ENCODE measurements at places on chromosomes 12 and 14. TPM values are rescaled to one million over a fixed set of nuclear protein-coding genes. Genes with fewer than 3 reads are reported as not detected.

DNA sequence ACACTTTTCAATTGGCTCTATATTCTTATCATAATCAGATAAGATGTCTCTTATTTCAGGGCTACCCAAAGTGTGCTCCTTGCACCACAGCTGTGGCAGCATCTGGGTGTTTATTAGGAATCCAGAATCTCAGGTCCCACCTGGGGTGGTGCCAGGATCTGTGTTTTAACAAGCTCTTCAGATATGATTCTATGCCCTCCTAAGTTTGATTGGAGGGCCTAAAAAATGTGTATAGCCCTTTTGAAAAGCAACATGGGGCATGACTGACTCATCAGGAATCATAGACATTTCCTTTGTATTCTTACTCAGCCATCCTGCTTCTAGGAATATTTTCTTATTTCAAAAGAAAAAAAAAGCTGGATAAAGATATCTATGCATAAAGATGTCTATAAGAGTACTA, 103.1 kb downstream of the HELB start:
- H3K4me1 ChIP-seq: no peaks in the 10 kb centered on the region
- H3K27me3 ChIP-seq: no peaks in the 10 kb centered on the region
- no peaks in the 10 kb centered on the region for H3K36me3 ChIP-seq
- no peak overlapping the region for H3K4me3 ChIP-seq

DNA sequence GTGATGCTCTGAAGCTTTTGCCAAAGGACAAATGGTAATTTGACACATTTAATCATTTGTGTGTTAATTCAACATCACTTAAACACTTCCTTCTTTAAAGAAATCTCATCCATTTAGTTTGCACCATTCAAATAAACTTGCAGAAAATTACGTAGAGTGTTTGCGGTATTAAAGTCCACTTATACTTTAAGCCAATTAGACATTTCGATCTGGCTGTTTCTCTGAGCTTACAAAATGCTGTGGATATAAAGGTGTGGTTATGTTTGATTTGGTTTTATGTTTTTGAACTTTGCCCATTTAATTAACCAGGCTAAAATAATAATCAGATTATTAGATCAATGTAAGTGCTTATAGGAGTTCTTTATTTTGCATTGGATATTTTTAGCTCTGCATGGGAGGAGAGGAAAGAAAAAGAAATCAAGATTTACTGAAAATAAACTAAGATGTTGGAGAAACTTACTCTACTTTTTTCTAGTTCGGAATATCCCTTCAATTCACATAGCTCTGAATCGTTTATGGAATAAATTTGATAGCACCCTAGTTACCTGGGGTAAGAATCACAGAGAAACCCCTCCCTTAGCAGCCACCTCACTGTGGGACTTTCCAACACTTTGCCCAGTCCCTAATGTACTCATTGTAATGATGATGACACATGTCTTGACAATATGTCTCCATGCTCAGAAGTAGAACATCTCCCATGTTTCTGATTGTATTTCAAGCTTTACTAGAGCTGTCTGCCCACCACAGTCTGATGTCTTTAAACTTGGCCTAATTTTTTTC, 268.0 kb downstream of the BTG1 start:
- no peak for DNase-seq
- H3K4me1 ChIP-seq: no peaks in the 10 kb centered on the region
- no peaks in the 10 kb centered on the region for H3K36me3 ChIP-seq

DNA sequence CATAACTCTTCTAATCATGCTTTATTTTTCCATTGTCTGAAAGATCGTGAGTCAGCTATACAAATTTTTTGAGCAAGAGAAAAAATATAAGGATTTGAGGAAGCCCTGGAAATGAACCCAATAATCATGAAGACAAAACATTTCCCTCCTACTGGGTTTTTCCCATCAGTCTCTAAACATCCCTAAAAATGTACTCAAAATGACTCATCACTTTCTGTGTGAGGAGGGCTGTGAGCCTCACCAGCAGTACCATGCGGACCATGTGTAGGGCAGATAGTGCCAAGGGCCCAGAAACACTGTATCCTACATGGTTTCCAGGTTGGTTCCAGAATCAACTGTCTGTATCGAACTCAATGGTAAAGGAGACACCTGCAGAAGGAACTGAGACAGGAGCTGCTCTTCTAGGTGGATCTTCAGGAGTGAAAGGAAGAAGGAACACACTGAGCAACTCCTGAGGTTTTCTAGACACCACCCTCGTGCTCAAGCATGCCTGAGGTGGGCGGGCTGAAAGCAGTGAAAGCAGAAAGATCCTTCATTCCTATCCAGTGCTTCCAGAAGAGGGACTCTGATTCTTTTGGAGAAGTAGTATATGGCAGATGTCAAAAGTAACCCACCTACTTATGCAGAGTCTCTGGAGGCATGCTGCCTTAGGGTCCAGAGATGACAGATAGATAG, 48.6 kb upstream of the RHOJ start:
- H3K27me3 ChIP-seq: no peaks in the 10 kb centered on the region
- H3K4me1 ChIP-seq: no peaks in the 10 kb centered on the region
- H3K4me3 ChIP-seq: no peak overlapping the region
- H3K27ac ChIP-seq: no peak overlapping the region
- H3K36me3 ChIP-seq: no peaks in the 10 kb centered on the region

DNA sequence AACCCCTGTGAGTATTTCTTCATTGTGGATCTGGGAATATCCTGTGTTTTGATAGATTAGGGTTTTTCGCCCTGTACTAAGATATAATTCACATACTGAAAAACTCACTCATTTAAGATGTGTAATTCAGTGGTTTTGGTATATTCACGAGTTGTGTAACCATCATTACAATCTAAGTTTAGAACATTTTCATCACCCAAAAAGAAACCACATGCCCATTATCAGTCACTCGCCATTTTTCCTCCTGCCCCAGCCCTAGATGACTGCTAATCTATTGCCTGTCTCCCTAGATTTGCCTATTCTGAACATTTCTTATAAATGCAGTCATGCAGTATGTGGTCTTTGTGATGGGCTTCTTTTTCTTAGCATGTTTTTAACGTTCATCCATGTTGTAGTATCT, 67.9 kb upstream of the ATF1 start:
- DNase-seq: no peak
- no peak overlapping the region for H3K4me3 ChIP-seq
- no peaks in the 10 kb centered on the region for H3K27me3 ChIP-seq
- no peaks in the 10 kb centered on the region for H3K4me1 ChIP-seq

GRCh38 chr12:43348221-43348620, 203.8 kb downstream of the ADAMTS20 start:
- H3K27me3 ChIP-seq: no peaks in the 10 kb centered on the region
- no peaks in the 10 kb centered on the region for H3K36me3 ChIP-seq
- H3K4me1 ChIP-seq: no peaks in the 10 kb centered on the region
- DNase-seq: no peak

GRCh38 chr12:32390572-32391219, 8.7 kb upstream of the FGD4 start:
- H3K4me3 ChIP-seq: peak overlapping the region; percentile 48
- H3K27me3 ChIP-seq: no peaks in the 10 kb centered on the region
- DNase-seq: no peak
- H3K36me3 ChIP-seq: no peaks in the 10 kb centered on the region
- no peaks in the 10 kb centered on the region for H3K4me1 ChIP-seq

DNA sequence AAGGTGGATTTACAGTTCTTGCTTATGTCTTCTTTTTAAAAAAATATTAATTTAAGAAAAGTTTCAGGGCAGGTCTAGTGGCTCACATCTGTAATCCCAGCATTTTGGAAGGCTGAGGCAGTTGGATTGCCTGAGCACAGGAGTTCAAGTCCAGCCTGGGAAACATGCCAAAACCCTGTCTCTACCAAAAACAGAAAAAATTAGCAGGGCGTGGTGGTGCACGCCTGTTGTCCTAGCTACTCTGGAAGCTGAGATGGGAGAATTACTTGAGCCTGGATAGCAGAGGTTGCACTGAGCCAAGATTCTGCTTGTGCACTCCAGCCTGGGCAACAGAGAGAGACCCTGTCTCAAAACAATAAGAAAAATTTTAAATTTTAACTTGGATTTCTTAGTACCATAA, 5.4 kb upstream of the TAS2R46 start:
- H3K27ac ChIP-seq: no peak overlapping the region
- H3K4me3 ChIP-seq: no peak overlapping the region
- no peaks in the 10 kb centered on the region for H3K27me3 ChIP-seq
- no peaks in the 10 kb centered on the region for H3K36me3 ChIP-seq
- no peak for DNase-seq

DNA sequence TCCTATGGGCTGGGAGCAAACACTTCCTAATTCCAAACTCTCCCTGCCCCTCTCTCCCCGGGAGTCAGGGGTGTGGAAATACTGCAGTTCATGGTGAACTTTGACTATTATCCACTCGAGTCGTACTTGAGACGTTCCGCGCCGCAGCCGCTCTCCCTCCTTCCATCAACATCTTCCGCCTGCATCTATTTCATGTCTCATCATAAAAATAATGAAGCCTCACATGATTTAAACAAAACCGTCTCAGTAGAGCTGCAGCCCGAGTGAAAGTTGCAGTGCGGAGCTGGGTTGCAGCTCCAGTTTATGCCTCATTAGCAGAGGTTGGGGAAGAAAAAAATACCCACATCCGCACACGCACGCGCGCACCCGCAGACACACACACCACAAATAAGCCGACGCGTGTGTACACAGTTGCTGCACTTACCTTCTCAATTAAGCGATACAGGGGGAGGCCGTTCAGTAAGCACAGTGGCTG, 283 bp downstream of the LMO3 start:
- peak overlapping the region; percentile 53 for H3K4me3 ChIP-seq
- no peak overlapping the region for H3K27ac ChIP-seq
- no peaks in the 10 kb centered on the region for H3K27me3 ChIP-seq

- H3K4me1 ChIP-seq: no peaks in the 10 kb centered on the region
- no peak overlapping the region for H3K27ac ChIP-seq
- DNase-seq: no peak
- no peaks in the 10 kb centered on the region for H3K36me3 ChIP-seq
Measured at GRCh38 chr14:41642367-41642766, 35.7 kb downstream of the LRFN5 start.

GRCh38 chr14:22821193-22822015, 6.2 kb upstream of the SLC7A7 start:
- H3K36me3 ChIP-seq: no peaks in the 10 kb centered on the region
- peak overlapping the region; percentile 90 for H3K27ac ChIP-seq
- DNase-seq: no peak
- H3K27me3 ChIP-seq: no peaks in the 10 kb centered on the region
- H3K4me3 ChIP-seq: no peak overlapping the region
- H3K4me1 ChIP-seq: peaks cover 5% of the 10 kb centered on the region

- no peak overlapping the region for H3K27ac ChIP-seq
- peak; percentile 37 for DNase-seq
- H3K4me3 ChIP-seq: no peak overlapping the region
Measured at GRCh38 chr14:101191721-101192660, 288.5 kb upstream of the RTL1 start.

- H3K36me3 ChIP-seq: no peaks in the 10 kb centered on the region
- H3K27me3 ChIP-seq: no peaks in the 10 kb centered on the region
- H3K27ac ChIP-seq: peak overlapping the region; percentile 50
- H3K4me1 ChIP-seq: no peaks in the 10 kb centered on the region
- no peak overlapping the region for H3K4me3 ChIP-seq
Measured at GRCh38 chr12:65327207-65328076, 49.0 kb downstream of the MSRB3 start.

- no peak for DNase-seq
- H3K27ac ChIP-seq: no peak overlapping the region
- no peaks in the 10 kb centered on the region for H3K36me3 ChIP-seq
- H3K4me3 ChIP-seq: no peak overlapping the region
Measured at GRCh38 chr14:59707778-59708561, 131.4 kb upstream of the CCDC175 start.

GRCh38 chr12:102800565-102800964, 116.5 kb downstream of the PAH start:
- no peaks in the 10 kb centered on the region for H3K4me1 ChIP-seq
- H3K36me3 ChIP-seq: no peaks in the 10 kb centered on the region
- no peak overlapping the region for H3K27ac ChIP-seq
- H3K27me3 ChIP-seq: no peaks in the 10 kb centered on the region
- no peak for DNase-seq
- H3K4me3 ChIP-seq: no peak overlapping the region

The VRTN gene
- not detected for total RNA-seq

The IRAK3 gene
- total RNA-seq: 37.7 TPM

The ACSM4 gene
- total RNA-seq: not detected

The AQP6 gene
- total RNA-seq: 0.16 TPM

The USP44 gene
- total RNA-seq: 8.2 TPM

The IFNG-AS1 gene
- total RNA-seq: 0.16 TPM
